Activated T-cell treated with anti-CD3 and anti-CD28 coated beads for 48 hours (primary cell): ENCODE measurements at places on chromosomes 4 and X.

- DNase-seq: no peak
These were observed 27.3 kb upstream of the GPRASP2 start for GRCh38 chrX:102684772-102685520.

- DNase-seq: no peak
These were observed 251.6 kb downstream of the USP46 start for GRCh38 chr4:52407545-52407944.

- DNase-seq: no peak
These were observed 31.1 kb upstream of the WDR17 start for GRCh38 chr4:176034499-176034898.

DNA sequence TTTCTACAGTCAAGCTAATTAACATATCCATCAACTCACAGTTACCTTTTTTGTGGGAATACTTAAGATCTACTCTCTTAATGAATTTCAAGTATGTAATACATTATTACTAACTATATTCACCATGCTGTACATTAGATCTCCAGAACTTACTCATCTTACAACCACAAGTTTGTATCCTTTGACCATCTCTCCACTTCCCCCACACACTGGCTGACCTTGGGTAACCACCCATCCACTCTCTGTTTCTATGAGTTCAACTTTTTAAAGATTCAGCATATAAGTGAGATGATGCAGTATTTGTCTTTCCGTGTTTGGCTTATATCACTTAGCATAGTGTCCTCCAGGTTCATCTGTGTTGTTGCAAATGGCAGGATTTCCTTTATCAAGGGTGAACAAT is 30.5 kb upstream of the MAGED1 start:
- DNase-seq: no peak

- DNase-seq: no peak
These were observed 27.9 kb upstream of the HGFAC start for GRCh38 chr4:3413675-3414420.

DNA sequence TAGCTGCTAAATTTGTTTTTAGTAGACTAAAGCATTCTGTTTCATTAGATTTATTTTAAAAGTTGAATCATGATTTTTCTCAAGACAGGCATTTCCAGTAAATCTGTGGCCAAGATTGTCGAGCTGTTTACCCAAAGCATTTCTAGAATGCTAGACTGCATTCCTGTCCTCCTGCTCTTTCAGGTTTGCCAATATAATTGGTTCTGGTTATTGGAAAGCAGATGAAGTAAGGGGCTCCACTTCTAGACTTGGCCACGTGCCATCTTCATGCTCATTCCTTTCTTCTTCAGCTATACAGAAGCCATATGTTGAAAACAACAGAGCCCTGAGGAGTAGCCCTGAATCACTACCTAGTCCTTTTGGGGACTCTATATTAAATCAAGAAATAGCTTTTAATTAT is 62.5 kb downstream of the PGRMC2 start:
- DNase-seq: no peak

DNA sequence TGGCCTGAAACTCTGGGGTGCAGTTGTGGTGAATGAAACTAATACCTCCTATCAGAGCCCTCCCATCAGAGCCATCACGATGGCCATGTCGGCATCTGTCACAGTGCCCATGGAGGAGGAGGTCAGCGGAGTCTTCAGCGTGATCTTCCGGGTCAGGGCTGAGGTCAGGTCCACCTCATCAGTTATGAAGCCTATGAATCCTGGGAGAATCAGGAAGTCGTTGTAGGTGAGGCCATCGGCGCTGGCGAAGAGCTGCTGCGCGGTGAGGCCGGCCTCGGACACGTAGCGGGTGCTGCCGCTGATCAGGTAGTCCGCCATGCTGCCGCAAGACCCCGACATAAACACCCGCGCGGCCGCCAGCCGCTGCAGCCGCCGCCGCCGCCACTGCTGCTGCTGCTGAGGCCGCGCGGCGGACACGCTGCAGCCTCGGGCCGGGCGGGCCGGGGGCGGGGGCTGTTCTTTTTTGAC is 376.7 kb upstream of the MAOA start:
- DNase-seq: no peak

DNA sequence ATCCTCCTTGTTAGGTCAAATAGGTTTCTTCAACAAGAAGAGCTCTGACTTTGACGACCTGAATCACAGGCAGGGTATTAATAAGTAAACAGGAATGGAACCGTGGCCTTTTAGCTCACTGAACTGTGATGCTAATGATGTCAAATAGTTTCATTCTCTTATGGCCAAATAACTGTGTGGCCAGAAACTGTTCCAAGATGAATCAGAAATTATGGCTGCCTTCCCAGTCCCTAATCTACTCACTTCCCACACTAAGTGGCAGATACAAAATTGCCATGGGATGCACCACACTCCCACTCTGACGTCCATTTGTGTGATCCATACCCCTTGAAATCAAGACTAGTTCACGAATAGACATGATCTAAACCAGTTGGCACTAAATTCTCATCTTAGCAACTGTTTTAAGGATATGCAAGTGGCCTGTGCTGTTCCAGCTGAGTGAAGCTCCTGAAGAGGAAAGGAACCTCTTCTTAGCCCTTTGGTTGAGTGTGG is 455.4 kb downstream of the IL15 start:
- DNase-seq: no peak

DNA sequence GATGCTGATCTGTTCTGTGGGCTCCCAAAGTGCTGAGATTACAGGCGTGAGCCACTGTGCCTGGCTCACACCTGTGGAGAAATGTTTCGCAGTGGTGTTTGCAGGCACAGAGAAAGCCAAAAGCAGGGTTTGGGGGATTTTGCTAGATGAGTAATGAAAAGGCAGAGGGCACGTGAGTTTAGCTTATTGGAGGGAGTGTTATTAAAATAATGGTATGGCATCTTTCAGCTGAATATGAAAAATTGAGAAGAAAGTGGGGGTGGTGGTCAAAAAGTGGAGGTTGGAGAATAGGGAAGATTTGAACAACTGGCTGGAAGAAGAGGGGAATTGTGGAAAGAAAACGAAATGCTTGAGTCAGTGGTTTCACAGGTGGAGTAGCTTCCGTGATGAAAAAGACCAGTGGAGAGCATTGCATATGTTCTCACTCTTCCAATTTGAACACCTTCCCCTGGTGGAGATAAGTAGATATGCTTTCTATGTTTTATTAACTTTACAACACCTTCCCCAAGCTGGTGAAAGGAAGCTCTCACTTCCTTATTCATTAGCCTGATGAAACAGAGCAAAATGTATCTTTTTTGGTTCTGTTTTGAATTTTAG is 1.1 kb upstream of the CHST7 start:
- DNase-seq: peak; percentile 37

GRCh38 chr4:185896817-185897488 is 85.0 kb upstream of the SORBS2 start:
- DNase-seq: no peak
